ENCODE measurements at places on chromosomes 16 and 17.

DNA sequence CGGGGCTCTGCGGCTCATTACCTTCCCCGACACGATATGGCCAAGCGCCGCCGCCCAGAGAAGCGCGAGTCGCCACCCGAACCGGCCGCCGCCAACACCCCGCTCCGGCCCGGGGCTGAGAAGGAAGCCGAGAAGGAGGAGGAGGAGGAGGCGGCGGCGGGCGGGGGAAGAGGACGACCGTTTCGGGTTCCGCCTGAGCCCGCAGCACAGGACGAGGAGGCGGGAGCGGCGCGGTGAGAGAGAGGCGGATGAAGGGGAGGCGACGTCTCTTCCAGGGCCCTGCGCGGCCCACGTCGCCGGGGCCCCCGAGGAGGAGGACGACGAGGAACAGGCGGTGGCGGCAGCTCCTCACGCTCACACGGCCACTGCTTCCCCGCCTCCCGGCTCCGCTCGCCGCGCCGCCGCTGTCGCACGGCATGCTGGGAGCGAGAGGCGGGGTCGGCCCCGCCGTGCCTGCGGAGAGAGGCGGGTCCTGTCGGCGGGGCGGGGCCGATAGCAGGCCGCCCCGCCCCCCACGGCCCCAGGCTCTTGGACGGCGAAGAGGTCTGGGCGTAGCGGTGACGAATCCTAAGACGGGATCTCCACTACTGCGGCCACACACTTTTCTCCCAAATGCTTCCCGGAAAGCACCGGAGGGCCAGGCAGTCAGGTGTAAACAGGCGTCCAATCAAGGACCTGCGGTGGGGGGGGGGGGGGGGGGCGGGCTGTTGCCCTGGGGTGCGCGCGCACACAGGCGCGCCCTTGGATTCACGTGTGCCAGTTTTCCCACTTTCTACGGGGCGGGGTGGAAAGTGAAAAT, 97.3 kb upstream of the METTL9 start:
- peak; percentile 84 for DNase-seq

DNA sequence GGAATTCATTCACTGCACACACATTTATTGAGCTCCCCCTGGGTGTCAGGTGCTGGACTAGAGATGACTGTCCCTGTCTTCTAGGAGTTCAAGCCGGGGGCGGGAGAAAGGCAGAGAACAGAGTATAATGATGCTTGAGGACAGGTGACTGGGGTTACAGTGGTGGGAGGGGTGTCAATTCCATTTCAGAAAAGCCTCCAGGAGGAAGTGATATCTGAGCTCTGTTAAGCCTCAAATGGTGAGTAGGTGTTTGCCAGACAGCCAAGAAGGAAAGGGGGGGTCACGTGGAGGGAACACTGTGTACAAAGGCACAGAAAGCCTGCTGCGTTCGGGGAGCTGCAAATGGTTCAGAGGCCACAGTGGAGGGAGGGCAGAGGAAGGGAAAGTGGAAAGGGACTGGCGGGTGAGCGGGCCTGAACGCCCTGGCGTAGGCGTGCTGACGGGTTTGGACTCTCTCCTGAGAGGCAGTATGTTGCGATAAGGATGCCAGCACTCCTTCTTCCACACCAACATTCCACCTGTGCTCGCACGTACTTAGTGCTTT, 9.7 kb upstream of the NXPH3 start:
- no peak for DNase-seq

DNA sequence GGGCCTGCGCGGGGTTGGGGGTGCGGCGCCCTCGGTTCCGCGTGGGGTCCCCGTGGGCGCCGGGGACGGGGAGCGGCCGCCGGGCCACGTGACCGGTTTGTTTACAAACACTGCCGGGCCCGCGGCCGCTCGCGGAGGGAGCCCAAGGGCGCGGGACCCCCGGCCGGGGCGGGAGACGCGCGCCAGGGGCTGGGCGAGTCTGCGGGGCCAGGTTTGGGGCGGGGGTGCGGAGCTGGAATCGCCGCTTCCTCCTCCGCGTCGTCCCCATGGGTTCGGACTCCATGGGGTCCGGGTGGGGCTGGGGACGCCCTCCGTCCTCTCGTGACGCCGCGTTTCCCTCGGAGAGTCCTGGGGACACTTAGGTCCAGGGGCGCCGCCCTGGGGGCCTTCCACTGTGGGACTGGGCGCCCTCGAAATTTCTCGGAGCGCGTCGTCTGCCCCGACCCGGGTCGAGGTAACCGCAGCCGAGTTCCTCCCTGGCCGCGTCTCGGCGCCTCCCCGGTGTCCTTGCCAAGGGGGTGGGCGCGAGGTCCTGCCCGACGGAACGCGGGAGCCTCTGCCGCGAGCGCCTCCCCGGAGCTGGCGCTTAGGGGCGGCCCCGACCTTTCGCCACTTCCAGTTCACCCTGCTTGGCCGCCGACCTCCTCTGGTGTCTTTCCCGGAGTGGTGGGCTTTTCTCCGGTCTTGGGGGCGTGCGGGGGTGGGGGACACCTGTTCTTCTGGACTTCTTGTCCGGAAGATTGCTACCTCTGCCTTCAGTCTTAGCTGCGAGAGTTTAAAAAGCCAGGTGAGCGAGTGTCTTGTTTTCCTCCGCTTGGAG, 684 bp downstream of the YPEL2 start:
- no peak for DNase-seq

DNA sequence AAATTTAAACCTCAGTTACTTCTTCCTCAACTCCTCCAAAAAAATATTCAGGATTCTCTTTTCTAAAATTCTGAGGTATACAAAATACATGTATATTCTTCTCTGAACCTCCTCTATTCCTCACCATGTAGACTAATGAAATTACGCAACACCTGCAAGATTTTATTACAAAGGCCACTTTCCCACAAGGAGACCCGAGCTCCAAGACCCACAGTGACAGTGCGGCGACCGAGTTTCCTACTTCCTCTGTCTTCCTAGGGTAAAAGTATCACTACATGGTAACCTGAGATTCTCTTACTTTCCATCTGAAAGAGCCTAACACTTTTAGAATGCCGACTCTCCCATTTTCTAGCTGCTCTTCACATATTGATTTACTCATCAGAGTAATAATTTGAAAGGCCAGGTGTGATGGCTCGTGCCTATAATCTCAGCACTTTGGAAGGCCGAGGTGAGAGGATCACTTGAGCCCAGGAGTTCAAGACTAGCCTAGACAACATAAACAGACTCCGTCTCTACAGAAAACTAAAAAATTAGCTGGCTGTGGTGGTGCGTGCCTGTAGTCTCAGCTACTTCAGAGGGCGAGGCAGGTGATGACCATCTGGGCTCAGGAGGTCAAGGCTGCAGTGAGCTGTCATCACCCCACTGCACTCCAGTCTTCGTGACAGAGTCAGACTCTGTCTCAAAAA, 35.7 kb downstream of the CYTH1 start:
- no peak for DNase-seq

- peak; percentile 21 for DNase-seq
Measured at GRCh38 chr17:19306160-19307111, 56.1 kb downstream of the B9D1 start.

- no peak for DNase-seq
Measured at GRCh38 chr17:63785556-63785955, 11.6 kb downstream of the DDX42 start.

GRCh38 chr16:17382514-17382913, 88.2 kb downstream of the XYLT1 start:
- no peak for DNase-seq

GRCh38 chr17:40015005-40015997, at the start of gene CSF3:
TSS of gene CSF3 (plus strand) at chr17:40015440. CDS start at chr17:40015475, 35 bp downstream.
- DNase-seq, result no peak

- DNase-seq, result no peak
Measured at GRCh38 chr16:57027067-57027466, 37.7 kb downstream of the NLRC5 start.

DNA sequence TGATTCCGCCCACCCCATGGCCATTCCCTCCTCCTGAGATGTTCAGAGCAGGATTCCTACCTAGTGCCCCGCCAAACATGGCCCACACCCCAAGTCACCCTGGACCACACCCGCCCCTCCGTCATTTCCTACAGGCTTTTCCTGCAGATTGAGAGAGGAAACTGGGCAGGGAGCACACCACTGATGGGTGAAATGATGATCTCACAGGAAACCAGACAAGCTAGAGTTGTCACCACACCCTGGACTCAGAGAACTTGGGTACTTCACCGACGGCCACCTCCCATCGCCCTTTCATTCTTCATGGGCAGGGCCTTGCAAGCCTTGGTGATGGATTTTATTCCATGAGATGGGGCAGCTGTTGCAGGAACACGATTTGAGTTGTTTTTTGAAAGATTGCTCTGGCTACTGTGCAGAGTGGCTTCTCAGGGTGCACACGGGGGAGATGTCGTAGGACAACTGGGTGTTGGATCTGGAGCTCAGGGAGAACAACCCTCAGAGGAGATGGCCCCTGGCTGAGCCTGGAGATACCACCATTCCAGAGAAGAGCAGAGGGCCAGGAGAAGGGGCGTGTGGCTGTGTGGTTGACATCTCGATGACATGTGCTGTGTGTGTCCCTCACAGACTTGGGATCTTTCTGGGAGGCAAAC, 7.4 kb upstream of the B9D1 start:
- DNase-seq, result no peak

- no peak for DNase-seq
Measured at GRCh38 chr17:67223924-67224323, 21.1 kb downstream of the HELZ start.

DNA sequence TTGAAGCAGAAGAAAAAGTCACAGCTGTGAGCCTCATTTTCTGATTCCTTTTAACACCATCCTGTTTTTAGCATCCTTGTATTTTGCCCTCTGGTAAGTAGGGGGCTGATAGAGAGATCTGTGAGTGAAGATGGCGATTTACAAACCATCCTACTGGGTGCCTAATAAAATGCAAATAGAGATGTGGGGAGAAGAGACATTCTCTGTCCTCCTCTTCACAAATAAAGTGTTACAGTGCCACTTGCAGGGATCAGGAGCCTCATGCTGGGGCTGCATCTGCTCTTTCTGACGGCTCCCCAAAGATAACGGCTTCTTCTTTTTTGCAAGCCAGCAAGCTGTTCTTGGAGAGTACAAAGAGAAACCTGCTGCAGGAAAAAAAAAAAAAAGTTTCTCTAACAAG, 418.6 kb downstream of the TOX3 start:
- no peak for DNase-seq

DNA sequence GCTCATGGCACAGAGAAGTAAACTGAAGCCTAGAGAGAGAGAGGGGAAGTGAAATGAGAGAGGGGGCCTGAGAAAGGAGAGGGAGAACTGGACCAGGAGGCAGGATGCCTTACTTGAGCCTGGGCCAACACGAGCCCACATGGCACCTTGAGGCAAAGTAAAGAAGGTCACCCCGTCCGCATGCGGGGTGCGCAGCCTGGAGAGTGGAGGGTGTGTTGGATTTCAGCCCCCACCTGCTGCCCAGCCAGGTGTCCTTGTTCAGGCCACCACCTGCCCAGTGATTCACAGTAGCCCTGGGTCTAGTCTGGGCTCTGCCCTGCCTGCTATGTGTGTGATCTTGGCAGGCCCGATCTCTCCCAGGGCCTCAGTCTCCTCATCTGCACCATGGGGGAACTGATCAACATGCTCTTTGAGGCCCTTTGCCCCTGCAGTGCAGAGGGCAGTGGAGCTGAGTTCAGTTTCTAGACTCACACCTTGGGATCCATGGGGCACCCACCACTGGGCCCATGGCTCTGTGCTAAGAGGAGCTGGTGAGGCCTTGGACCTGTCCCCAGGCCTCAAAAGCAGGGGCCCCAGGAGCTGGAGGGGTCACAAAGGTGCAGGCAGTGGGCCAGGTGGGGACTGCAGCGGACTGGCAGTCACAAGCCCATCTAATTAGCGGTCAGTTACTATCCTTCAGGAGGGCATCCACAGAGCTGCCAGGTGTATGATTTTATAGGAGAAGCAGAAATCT, 9.8 kb upstream of the DRC7 start:
- no peak for DNase-seq

- DNase-seq, result no peak
Measured at GRCh38 chr16:1491327-1491726, 1.8 kb upstream of the TELO2 start.

DNA sequence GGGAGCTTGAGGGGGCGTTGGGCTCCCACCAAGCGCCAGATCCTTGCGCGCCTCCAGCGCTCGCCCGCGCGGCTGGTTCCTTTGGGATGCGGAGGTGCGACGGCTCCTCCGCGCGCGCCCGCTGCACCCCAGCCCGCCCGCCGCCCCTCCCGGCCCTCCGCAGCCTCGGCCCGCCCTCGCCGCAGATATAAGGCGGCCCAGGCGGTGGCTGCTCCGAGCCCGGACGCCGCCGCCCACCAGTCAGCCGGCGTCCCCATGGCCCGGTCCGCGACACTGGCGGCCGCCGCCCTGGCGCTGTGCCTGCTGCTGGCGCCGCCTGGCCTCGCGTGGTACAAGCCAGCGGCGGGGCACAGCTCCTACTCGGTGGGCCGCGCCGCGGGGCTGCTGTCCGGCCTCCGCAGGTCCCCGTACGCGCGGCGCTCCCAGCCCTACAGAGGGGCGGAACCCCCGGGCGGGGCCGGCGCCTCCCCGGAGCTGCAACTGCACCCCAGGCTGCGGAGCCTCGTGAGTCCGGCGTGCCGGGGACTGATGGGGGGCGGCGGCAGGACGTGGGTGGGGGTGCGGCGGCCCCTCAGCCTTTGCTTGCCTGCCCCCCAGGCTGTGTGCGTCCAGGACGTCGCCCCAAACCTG, at the start of gene NPB:
NPB (plus strand) TSS at position 216 of the 630 bp plus-strand sequence; CDS start at position 256, 40 bp downstream.
- DNase-seq, result no peak

- DNase-seq, result no peak
Measured at GRCh38 chr16:82832821-82833220, 206.1 kb downstream of the CDH13 start.

GRCh38 chr17:8606401-8606800, 24.1 kb downstream of the MYH10 start:
- no peak for DNase-seq

GRCh38 chr17:27256225-27257030, 37.5 kb upstream of the WSB1 start:
- DNase-seq, result no peak

GRCh38 chr16:81277541-81278080, 37.2 kb upstream of the GAN start:
- no peak for DNase-seq

- DNase-seq, result peak; percentile 30
Measured at GRCh38 chr17:76556765-76557367, 17.0 kb downstream of the PRCD start.

GRCh38 chr16:54987081-54987480, 56.4 kb downstream of the IRX5 start:
- DNase-seq, result no peak

- no peak for DNase-seq
Measured at GRCh38 chr16:70777973-70778406, 23.0 kb downstream of the VAC14 start.

- DNase-seq, result no peak
Measured at GRCh38 chr16:70743791-70744190, 57.2 kb downstream of the VAC14 start.

- DNase-seq, result no peak
Measured at GRCh38 chr16:89893642-89894548, 20.5 kb downstream of the TCF25 start.

- DNase-seq, result no peak
Measured at GRCh38 chr17:6069539-6070429, at the start of gene WSCD1. TSS of gene WSCD1 (plus strand) at chr17:6070379. CDS start at chr17:6080659, 10,280 bp downstream.

DNA sequence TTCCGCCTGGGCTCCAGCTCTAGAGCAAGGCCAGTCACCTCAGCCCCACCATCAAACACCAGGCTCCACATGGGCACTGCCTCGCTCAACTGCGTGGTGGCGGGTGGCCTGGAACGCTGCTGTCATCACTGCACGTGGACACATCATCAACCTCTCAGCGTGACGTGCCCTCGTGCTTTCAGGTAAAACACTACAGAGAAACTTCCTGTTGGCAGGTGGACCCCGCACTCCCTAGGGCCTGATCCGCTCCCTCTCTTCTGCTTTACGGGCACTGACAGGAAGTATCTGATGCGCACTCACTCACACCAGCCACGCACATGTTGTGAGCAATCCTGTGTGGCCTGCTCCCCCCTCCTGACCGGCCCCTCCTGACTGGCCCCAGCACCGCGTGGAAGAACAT, 87.4 kb downstream of the ANKRD11 start:
- peak; percentile 25 for DNase-seq

- DNase-seq, result no peak
Measured at GRCh38 chr17:79939755-79940458, 95.8 kb downstream of the TBC1D16 start.

All from T follicular helper cell (primary cell).